ENCODE measurements at places on chromosomes 13 and 19.

- no peak for DNase-seq
These were observed 111.1 kb downstream of the STARD13 start for GRCh38 chr13:33174491-33174890.

DNA sequence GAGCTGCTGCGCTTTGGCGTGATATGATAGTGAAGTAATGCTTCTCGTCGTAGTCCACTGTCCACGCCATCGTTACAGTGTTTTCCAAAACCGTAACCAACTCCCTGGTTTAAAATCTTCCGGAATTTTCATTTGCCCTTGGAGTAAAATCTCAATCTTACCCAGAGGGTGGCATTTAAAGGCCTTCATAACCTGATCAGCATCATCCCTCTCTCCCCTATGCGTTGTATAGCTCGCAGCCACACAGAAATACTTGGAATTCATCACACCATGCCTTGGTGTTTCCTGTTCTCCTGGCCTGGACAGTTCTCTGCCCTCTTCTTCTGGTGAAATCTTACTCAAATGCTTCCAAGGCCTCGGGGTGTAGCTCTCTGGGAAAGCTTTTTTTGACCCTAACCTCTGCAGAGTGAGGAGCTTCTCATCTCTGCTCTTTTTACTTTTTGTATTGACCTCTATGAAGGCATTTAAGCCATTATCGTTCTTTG lies 839 bp downstream of the MPHOSPH8 start:
- no peak for DNase-seq

DNA sequence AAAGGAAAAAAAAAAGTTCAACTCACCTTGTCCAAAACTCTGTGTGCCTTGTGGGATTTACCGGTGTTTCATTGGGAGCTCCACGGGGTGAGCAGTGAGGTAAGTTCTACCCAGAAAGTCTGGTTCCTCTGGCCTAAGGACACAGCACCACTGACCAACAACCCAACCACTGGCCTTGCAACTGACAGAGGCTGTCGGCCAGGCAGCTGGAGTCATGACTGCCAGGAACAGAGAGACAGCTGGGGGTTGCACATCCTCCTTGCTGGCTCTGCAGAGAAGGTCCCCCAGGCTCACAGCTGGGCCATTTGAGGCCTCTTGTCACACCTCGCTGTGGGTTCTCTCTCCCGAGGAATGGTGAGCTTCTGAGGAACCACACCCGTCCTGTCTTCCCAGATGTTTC lies 59.5 kb downstream of the ANKRD10 start:
- DNase-seq, result no peak

DNA sequence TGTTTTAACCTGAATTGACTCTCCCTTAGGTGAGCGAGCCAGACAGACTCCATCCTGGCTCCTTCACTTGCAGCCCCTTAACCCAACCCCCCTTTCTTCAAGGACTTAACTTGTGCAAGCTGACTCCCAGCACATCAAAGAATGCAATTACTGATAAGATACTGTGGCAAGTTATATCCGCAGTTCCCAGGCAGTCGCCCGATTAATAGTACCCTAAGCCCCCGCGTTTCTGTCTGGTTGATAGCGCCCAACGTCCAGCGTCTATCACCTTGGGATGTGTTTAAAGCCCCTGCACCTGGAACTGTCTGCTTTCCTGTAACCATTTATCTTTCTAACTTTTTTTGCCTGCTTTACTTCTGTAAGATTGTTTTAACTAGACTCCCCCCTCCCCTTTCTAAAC lies 6.2 kb downstream of the HSD17B14 start:
- no peak for DNase-seq

DNA sequence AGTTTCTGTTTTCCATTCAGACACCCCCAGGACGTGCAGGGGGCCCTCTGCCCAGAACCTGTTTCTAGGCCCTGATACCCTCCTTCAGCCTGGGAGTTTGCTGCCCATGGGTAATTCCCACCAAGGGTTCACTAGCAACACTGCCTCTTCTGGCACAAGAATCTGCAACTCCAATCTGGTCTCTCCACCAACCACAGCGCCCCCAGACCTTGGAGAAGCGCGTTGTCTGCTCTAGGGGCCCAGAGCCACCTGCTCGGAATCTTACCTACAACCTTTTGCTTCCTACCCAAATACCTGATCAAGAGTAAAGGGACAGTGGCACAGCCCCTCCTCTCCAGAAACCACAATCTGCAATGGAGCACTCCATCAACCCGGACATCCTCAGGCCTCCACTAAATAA lies 763 bp downstream of the ZNF180 start:
- DNase-seq, result no peak

DNA sequence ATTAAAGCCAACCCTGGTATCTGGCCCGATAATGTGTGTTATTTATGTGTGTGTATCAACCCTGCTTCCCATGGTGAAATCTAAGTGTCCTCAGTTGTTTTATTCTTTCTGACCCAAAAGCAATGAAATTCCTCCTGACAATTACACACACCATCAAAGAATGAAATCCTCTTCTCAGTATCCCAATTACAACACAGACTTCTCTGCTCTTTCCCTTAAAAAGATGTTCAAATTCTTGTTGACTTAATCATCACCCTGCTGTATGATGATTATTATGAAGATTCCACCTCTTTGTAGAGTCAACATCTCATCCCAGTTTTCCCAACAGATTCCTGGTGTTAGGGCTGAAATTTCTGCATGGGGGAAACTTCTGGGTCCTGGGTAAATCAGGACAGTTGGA lies 8.9 kb upstream of the TRPC4 start:
- DNase-seq, result no peak

DNA sequence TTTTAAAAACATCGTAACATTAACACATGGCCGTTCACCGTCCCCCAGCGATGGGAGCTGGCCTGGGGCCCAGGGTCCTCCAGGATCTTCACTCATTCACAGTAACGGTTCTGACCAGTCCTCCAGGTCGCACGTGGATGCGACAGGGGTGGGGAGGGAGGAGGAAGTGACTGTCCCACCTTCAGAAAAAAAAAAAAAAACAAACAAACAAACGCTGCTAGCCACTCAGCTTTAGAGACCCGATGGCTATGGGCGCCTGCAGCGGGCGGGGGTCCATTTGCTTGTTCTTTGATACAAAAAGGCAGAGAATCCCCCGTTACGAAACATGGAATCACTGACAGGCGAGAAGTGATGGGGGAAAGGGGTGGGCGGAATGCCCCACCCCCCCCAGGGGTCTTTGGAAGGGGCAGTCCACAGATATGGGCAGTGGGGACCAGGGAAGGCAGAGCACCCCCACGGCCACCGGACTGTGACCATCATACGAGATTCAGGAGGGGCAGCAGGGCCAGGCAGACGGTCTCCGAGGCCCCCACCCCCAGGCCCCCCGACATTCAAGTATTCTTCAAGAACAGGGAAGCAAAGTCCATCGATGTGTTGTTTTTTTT lies 13.3 kb downstream of the MKNK2 start:
- no peak for DNase-seq

DNA sequence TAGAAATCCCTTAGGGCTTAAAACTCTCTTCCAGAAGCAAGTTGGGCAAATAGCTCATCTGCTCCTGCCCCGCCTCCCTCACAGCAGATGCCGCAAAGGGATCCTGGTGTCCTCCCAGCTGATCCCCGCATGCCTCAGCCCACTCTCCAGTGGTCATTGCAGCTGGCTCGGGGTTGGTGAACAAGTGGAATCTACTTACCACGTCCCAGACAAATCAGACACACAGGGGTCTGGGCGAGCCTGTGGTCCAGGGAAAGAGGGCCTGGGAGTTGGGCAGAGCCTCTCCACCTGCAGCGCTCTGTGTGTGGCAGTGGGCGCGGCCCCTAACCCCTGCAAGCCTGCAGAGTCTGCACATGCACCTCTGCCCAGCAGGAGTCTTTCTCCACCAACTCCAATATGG lies 10.8 kb upstream of the C19orf33 start:
- no peak for DNase-seq

- no peak for DNase-seq
These were observed 4.2 kb upstream of the DAPK3 start for GRCh38 chr19:3975144-3975543.

Measured in stimulated activated CD8-positive, alpha-beta memory T cell treated with anti-CD3 and anti-CD28 coated beads, Interleukin-15, amount 100 ng/mL, for 1 hour (primary cell).